ENCODE measurements at places on chromosomes 4 and X.

DNA sequence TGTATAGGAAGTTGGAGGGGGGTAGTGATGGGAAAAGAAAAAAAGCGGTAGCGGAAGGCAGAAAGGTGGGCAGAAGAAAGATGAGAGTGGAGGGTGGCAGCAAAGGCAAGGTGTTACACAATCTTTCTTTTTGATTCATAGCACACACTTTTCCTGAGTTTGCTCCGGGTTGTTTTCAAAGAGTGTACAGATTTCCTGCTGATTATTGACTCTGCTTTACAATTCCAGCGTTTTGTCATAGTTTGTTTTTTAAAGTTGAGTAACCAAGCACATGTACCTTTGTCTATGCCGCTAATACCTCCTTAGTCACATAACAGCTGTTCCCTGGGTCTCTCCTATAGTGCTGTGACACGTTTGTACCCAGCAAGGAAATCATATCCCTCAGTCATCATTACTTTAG is 50.3 kb downstream of the AGA start:
- no peak for DNase-seq

DNA sequence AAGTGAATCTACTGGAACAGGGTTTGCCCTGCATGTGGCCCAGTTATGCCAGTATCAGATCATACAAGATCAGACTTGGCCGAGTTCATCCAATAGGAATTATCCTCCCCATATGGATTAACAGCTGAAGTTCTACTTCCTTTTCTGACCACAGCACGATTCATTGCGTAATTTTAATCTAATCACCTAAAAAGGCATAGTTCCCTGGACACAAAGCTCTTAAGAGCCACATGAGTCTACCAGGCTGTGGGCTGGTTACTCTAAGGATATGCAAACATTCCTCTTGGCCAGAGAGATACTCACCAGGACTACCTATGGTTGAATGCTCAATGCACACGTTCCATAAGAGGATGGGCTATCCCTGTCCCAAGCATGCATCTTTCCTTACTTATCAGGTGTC is 46.9 kb downstream of the CHST7 start:
- no peak for DNase-seq

DNA sequence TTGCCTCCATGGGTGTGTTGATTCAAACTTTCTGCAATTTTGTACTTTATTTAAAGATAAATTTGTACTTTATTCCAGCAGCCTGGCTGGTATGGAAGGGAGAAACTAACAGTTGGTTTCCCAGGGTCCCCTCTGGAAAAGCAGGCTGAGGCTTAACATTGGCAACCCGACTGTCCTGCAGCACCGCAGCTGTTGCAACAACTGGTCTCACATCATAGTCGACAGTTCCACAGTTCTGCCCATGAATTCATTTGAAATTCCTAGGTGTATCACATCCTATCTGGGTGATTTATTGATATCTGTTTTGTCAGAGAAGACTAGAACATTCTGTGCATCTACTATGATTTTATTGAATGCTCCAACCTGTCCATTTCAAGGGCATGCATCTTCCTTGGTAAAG is 98.8 kb upstream of the GATB start:
- no peak for DNase-seq

DNA sequence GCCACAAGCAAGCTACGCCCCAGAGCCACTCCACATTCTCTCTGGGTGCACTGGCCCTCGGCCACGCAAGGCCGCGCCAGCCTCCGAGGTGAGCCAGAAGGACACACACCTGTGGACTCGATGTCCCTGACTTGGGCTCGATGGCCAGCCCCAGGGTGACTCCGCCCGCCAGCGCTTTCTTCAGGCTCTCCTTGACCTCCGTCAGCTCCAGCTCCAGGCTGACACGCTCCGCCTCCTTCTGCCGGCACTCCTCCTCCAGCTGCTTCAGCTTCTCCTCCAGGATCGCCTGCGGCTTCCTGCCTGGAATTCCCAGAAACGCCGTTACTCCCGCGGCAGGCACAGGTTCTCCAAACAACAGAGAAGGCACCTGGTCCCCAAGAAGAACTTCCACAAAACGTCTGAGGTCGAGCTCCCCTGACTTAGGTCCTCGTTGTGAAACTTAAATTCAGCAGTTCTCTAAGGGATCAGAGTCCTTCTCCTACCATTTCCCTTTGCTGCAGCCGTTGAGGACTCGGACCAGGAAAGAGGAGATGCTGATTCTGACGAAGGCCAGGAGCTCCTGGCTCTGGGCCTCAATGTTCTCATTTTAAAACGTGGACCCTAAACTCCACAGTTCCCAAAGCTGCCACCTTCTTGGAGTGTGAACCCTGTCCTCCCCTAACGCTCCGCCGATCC is 166.8 kb downstream of the AFAP1 start:
- no peak for DNase-seq

DNA sequence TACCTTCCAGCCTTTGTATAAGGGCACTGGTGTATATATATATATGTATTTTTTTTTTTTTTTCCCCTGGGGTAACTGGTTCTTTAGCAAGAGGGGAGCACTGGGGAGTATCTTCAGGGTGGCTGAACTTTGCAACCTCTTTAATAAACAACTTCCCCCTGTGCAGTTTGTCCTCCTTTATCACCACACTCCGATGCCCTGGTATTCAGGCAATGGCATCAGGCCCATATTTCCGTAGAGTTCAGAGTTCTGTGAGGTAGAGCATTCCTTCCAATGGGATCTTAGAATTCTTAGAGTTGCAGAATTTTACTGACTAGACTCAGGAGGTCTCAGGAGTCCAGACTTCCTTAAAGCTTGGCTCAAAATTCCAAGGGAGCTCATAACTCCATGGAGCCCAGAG is 24.6 kb downstream of the NYX start:
- no peak for DNase-seq

- no peak for DNase-seq
Observed at GRCh38 chr4:10856271-10856782, 171.8 kb upstream of the CLNK start.

GRCh38 chrX:31060016-31060415 is 11.8 kb downstream of the FTHL17 start:
- DNase-seq, result no peak

GRCh38 chr4:96342196-96342595 is 502.3 kb downstream of the PDHA2 start:
- no peak for DNase-seq

DNA sequence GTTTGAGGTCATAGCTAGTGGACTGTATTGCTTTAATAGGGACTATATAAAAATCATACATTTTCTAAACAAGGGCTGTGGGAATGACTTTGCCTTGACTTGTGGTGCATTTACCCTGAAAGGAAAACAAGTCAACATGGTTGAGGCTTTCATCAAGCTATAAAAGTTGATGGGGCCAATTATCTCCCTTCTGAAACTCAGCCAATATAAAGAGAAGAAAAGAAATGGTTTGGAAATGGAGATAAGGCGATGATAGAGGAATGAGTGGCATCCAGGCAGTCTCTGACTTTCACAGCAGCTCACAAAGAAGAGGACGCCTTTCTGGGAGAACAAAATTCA is 118.7 kb downstream of the SMARCA1 start:
- no peak for DNase-seq

- DNase-seq, result no peak
Observed at GRCh38 chr4:82320351-82320750, 53.4 kb downstream of the HNRNPD start.

- no peak for DNase-seq
Observed at GRCh38 chrX:33457102-33457501, 245.8 kb upstream of the DMD start.

- DNase-seq, result no peak
Observed at GRCh38 chr4:13543032-13543838, 1.1 kb downstream of the NKX3-2 start.

- DNase-seq, result peak; percentile 28
Observed at GRCh38 chrX:3262901-3263300, 83.6 kb downstream of the MXRA5 start.

GRCh38 chrX:110003167-110004156 is 548 bp downstream of the TMEM164 start:
- no peak for DNase-seq

DNA sequence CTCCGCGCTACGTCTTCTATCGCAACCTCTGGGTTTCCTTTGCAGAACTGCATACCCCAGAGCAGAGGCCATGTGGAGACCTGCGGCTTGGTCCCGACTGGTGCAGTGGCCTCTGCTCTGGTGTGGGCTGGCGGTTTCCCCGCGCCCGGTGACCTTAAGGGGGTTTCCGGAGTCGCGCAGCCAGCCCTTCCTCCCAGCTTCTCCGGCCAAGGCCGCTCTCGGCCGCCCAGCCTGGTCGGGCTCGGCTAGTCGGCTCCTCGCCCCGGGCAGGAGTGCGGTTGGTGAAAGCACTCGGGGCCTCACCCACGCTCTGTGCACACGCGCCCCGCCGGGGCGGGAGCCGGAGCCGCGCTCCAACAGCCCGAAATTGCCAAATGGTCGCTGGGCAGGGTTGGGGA is 84.9 kb downstream of the BCOR start:
- no peak for DNase-seq

DNA sequence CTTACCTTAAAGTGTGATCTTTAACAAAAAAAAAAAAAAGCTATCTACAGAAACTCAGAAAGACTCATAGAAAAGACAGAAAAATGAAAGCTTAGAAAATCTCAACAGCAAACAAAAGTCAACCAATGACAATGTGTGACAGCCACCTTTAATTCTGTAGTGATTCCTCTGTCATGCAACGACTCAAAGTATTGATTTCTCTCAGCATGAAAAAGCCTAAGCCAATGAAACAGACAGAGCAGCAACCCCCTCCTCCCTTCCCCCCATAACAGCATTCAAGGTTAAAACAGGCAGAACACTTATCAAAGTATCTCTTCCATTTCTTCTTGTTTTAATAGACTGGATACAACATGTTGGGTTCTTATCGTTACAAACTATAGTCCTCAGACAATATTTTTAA is 112.5 kb downstream of the MAB21L2 start:
- no peak for DNase-seq

- no peak for DNase-seq
Observed at GRCh38 chrX:126394681-126395080, 157.9 kb downstream of the DCAF12L1 start.

DNA sequence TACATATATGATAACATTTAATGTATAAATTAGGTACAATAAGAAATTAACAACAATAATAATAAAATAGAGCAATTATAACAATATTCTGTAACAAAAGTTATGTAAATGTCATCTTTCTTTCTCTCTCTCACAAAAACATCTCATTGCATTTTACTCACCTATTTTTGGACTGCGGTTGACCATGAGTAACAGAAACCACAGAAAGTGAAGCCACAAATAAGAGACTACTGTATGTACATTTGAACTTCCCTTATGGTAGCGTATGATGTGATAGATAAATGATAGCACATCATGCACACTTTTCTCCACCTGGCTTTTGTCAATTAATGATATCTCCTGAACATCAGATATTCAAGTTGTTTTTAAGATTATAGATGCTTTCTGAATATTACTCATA is 80.5 kb downstream of the HNRNPD start:
- DNase-seq, result no peak

DNA sequence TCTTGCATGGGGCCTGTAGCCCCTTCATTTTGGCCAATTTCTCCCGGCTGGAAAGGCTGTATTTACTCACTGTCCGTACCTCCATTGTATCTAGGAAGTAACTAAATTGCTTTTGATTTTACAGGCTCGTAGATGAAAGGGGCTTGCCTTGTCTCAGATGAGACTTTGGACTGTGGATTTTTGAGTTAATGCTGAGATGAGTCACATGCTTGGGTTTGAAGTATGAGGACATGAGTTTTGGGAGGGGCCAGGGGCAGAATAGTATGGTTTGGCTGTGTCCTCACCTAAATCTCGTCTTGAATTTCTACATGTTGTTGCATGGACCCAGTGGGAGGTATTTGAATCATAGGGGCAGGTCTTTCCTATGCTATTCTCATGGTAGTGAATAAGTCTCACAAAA is 407.6 kb upstream of the NDST3 start:
- DNase-seq, result no peak

- DNase-seq, result no peak
Observed at GRCh38 chrX:97358941-97359340, 475.2 kb downstream of the RPA4 start.

- DNase-seq, result no peak
Observed at GRCh38 chrX:68870357-68870756, 41.5 kb downstream of the EFNB1 start.

- DNase-seq, result no peak
Observed at GRCh38 chr4:12846368-12846767, 637.8 kb downstream of the RAB28 start.

- no peak for DNase-seq
Observed at GRCh38 chr4:37715889-37716402, 29.8 kb upstream of the RELL1 start.
